ENCODE measurements at places on chromosomes 11 and 22. TPM values are rescaled to one million over a fixed set of nuclear protein-coding genes. Genes with fewer than 3 reads are reported as not detected.

DNA sequence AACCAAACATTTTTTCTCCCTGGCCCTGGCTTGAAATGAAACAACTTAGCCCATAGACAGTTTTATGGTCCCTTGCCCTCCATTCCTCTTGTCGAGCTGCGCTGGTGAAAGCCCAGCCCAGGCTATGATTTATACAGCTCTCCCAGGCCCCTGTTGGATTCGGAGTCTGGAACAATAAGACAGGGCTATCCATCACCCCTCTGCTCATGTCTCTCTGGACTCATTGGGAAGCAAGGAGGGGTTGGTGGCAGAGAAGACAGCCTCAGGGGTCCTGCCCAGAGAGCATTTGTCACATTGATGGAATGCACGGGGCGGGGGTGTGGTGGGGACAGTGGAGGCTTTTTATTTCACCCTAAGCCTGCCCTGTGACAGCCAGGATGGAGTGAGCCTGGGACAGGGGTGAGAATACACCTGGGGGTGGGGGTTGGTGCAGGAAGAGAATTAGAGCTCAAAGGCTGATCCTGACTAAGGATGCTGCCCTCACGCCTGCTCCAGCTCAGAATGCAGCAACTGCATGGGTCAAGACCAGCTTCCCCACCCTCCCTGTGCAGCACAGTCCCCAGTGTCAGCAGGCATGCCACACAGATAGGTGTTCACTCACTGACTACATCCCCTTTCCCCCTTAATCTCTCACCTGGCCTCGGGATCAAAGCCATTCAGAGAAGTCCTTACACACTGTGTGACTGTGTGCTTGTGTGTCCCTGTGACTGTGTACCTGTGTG lies 10.0 kb upstream of the PKNOX2 start:
- H3K4me1 ChIP-seq, result no peaks in the 10 kb centered on the region
- no peak overlapping the region for H3K4me3 ChIP-seq
- H3K36me3 ChIP-seq, result no peaks in the 10 kb centered on the region
- DNase-seq, result no peak
- no peak overlapping the region for H3K27ac ChIP-seq

DNA sequence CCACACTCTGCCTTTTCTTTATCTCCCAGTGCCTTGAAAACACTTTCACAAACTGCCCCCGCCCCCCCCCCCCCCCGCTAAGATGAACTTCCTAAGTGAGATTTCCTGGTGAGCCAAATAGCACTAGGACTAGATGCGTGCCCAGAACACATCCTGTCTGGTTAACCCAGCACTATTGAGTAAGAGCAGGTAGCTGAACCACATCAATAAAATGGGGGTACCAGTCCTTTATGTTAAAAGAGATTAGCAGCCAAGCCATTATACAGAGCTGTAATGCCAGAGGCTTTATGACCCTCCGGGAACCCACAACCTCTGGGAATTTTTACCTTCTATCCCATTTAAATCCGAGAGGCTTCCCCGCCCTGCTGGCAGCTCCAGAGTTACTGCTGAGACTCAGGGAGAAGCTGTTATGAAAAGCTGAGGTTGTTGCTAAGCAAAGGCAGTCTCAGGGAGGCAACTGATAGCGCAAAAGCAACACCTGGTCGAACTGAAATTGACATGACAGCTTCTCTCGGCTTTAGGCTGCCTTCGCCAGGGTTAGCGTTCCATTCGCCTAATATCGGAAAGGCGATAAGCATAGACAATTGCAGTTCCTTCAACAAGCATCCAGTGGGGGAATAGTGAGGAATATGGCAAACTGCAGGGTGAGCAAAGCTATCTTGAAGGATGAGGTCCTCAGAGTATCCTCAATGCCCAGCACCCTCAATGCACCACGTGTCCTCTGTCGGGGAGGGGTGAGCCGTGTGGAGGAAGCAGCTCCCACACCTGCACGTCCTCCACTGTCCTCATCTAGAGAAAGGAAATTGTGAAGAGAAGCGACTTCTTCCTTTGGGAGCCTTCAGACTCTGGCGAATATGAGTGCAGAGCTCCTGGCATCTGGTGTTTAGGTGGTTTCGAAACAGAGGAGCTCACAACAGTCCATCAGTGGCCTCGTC lies 977.0 kb downstream of the NTM start:
- no peaks in the 10 kb centered on the region for H3K27me3 ChIP-seq
- DNase-seq, result no peak

Gene C11orf91
- not detected for total RNA-seq

- peaks cover 5% of the 10 kb centered on the region for H3K4me1 ChIP-seq
- DNase-seq, result no peak
- no peak overlapping the region for H3K4me3 ChIP-seq
- H3K27ac ChIP-seq, result no peak overlapping the region
- H3K36me3 ChIP-seq, result no peaks in the 10 kb centered on the region
These were observed 34.5 kb upstream of the WT1 start for GRCh38 chr11:32469791-32470190.

Gene HSPB2
- total RNA-seq, result not detected

GRCh38 chr11:64638018-64638665 lies 47.1 kb downstream of the SLC22A12 start:
- peaks cover 7% of the 10 kb centered on the region for H3K27me3 ChIP-seq
- H3K4me3 ChIP-seq, result peak overlapping the region; percentile 69
- DNase-seq, result peak; percentile 34
- peaks cover 24% of the 10 kb centered on the region for H3K4me1 ChIP-seq
- no peak overlapping the region for H3K27ac ChIP-seq

GRCh38 chr11:35281169-35281688 lies 138.1 kb downstream of the SLC1A2 start:
- no peak overlapping the region for H3K27ac ChIP-seq
- H3K4me3 ChIP-seq, result no peak overlapping the region
- no peaks in the 10 kb centered on the region for H3K4me1 ChIP-seq
- no peaks in the 10 kb centered on the region for H3K36me3 ChIP-seq
- DNase-seq, result no peak

Gene APOL5
- total RNA-seq, result not detected

Gene KRTAP5-9
- total RNA-seq, result 0.80 TPM

Gene SCT
- total RNA-seq, result 1.8 TPM

DNA sequence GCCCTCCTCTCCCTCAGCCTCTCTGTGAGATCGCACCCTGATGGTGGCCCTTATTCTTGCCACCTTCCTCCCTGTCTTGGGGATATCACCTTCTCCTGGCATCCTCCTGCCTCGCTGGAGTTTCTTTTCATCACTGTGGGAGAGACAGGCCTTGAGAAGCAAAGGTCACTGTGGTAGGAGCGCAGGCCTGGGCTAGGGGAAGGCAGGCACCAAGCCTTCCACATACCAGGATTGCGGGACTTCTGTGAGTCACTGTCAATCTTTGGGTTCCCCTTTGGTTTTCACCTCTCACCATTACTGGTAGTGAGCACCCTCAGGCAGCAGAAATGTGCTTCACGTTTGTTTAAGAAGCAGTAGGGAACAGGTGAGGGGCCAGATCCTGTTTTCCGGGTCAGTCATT lies 31.2 kb upstream of the B3GAT1 start:
- H3K4me1 ChIP-seq, result peaks cover 12% of the 10 kb centered on the region
- H3K27ac ChIP-seq, result no peak overlapping the region
- no peak for DNase-seq
